KBM-7 (cell line): ENCODE measurements at places on chromosomes 7 and 10.

DNA sequence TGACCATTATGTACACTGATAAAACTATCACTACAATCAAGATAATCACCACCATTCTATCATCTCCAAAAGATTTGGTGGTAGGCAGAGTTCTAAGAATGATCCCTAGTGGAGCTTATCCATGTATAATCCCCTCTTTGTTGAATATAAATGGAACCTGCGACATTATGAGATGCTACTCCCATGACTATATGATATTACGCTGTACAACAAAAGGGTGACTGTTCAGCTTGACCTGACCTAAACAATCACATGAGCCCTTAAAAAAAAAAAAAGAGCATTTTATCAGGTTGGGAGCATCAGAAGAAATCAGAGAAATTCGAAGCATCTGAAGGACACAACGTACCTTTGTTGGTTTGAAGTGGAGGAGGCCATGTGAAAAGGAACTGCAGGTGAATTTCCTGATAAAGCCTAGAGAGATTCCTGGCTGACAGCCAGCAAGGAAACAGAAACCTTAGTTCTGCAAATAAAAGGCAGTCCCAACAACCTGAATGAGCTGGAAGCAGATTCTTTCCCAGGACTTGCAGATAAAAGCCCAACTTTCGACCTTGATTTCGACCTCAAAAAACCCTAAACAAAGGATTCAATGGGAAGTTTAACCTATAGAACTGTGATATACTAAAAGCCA lies 270.7 kb downstream of the ADRA2A start:
- no peak for DNase-seq

GRCh38 chr10:72081210-72081609 lies 7.1 kb downstream of the SPOCK2 start:
- no peak for DNase-seq

DNA sequence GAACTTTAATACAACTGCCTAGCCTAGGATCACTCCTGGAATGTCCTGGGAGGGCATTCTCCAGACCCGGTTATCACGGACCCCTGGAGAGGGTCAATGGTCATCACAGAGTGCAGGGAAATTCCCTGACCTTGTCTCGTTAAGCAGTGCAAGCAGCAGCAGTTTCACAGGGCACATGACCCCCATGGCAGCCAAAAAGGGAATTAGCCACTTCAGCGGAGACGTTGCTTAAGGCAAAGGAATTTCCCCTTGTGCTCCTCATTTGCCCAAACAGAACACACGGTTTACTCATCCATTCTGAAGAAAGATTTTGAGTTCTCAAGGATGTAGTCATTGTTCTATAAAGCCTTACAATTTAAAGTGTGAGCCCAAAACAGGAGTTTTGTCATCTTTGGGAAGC lies 260.3 kb downstream of the SNX13 start:
- DNase-seq: no peak

GRCh38 chr7:143375298-143376034 lies 5.7 kb upstream of the ZYX start:
- peak; percentile 60 for DNase-seq

DNA sequence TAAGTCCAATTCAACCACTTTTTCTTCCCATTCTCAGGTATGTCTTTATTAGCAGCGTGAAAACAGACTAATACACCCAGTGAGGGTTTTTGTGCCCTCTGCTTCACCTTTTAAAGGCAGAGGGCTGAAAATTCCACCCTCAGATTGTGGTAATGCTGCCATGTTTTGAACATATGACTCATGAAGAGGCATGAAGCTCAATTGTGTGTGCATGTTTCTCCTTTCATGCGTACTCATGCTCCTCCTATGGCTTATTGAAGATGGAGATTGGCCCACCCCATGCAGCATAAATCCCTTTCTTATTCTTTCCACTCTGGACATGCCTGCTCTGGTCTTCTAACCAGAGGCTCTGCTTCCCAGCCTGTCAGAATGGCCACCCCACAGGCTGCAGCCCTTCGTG lies 168.0 kb upstream of the PRKCQ start:
- DNase-seq: no peak

DNA sequence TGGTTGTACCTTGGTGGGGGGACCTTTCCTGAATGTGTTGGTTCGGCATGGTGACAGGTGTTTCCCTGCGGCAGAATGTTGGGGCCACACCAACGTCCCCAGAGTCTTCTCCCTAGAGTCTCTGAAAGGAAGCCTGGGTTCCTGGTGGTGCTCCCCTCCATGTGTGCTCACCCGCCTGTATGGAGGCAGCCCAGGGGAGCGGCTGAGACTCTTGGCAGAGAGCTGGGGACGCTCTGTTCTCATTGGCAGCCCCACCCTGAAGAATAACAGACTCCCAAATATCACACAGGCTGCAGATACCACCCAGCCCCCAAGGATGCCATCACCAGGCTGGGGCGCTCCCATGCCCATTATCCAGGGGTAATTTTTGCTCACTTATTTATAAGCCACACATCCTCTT lies 34.8 kb downstream of the CHST12 start:
- DNase-seq: no peak

GRCh38 chr10:30494558-30494957 lies 60.6 kb downstream of the MAP3K8 start:
- no peak for DNase-seq

- DNase-seq: no peak
These were observed 112.1 kb upstream of the SDK1 start for GRCh38 chr7:3188946-3189345.

DNA sequence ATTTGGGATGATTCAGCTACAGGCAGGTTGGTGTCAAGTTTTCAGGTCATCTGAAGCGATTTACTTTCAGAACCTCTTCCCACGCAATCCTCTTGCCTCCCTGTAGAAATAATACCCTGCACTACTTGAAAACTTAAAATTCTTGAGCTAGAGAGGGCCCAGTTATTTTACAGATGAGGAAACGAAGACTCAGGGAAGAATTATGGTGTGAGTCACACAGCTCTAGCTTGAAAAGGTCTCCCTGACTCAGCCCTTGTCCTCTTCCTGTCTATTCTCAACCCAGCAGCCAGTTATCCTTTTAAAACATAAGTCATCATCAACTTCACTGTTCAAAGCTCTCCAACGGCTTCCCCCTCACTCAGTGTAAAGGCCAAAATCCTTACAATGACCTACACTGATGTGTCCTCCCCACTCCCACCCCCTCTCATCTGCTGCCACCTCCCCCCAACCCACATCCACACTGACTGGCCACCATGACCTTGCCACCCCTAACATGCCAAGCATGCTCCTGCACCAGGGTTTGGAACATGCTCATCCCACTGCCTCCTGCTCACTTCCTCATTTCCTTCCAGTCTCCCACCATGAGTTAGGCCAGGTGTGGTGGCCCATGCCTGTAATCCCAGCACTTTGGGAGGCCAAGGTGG lies 3.4 kb downstream of the DNMBP start:
- DNase-seq: peak; percentile 34

GRCh38 chr7:87424075-87424474 lies 51.4 kb downstream of the ABCB4 start:
- DNase-seq: no peak

DNA sequence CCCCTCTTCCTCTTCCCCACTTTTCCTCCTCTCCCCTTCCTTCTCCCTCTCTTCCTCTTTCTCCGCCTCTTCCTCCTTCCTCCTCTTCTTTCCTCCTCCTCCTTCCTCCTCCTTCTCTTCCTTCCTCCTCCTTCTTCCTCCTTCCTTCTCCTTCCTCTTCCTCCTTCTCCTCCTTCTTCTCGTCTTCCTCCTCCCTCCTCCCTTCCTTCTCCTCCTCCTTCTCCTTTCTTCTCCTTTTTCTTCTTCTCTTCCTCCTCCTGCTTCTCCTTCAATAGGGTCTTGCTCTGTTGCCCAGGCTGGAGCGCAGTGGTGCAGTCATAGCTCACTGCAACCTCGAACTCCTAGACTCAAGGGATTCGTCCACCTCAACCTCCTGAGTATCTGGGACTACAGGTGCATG lies 56.9 kb downstream of the PALD1 start:
- DNase-seq: no peak

DNA sequence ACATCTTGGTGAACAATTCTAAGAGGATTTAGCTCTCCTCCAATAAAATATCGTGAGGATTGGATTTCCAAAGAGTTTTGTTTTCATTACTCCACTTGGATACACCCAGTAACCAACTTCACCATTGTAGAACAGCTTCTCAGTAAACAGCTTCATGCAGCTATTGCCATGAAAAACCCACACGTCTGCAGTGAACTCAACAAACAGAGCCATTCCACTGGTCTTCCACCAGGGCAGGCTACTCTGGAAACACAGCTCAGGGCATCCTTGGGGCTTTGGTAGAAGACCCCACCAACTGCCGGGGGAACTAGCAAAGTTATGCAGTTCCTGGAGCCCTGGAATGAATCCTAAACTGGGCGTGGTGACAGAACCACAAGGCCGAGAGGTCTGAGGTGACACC lies 77.4 kb downstream of the CALN1 start:
- DNase-seq: no peak

DNA sequence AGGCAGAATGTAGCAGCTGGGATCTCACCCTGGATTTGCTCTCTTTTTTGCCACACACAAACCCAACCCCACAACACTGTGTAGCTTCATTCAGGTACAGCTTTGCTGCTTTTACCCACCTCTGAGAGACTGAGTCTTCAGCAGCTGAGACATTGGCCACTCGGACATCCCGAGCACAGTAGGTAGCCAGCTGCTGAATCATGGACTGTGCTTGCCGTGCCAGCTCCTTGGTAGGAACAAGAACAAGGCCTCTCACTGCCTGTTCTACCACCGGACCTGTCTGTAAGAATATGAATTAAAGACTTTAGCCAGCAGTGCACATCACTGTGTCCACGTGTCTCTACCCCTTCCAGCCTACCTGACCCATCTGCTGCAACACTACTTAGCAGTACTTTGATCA lies 937 bp downstream of the DDX56 start:
- DNase-seq: no peak

GRCh38 chr7:125032943-125033342 lies 103.3 kb upstream of the POT1 start:
- DNase-seq: no peak

- no peak for DNase-seq
These were observed 320.2 kb downstream of the CDC14C start for GRCh38 chr7:49244543-49244942.

GRCh38 chr7:45690762-45691150 lies 116.6 kb downstream of the ADCY1 start:
- no peak for DNase-seq

- DNase-seq: peak; percentile 31
These were observed 180.9 kb downstream of the ANK3 start for GRCh38 chr10:60208676-60209269.

GRCh38 chr7:106179256-106179655 lies 67.1 kb upstream of the SYPL1 start:
- DNase-seq: no peak

DNA sequence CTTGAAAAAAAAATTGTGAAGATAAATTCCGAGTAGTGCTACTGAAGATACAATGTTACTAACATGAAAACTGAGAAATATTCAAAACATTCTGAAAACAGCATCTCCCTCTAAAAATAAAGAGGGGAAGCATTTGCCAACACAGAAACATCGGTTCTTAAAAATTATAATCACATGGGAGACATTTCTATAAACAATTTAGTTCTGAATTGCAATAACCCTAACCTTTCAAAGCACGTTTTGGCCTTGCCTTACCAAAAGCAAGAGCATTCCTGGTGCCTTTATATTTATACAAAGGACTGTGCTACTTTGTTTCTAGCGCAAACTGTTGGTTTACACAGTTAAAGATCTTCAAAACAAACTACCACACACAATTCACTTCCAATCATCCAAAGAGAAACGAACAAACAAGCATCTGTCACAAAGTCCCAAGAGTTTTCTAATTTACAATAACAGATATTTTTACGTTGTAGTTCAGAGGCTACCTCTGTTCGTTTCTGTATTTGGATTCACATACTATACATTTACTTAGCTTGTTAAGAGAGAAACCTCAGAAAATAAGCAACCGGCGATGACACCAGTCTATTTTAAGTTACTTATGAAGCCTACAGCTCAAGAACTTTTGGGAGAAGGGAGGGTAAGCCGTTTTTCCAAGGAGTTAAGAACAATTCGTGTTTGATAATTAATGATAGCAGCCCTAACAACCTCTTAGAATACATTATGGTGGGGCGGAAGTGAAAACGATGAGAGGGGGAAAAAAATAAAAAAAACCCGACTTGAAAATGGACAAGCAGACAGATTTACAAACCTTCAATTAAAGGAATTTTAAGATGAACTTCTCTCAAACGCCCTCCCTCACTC lies 1.3 kb downstream of the ABI1 start:
- peak; percentile 26 for DNase-seq

DNA sequence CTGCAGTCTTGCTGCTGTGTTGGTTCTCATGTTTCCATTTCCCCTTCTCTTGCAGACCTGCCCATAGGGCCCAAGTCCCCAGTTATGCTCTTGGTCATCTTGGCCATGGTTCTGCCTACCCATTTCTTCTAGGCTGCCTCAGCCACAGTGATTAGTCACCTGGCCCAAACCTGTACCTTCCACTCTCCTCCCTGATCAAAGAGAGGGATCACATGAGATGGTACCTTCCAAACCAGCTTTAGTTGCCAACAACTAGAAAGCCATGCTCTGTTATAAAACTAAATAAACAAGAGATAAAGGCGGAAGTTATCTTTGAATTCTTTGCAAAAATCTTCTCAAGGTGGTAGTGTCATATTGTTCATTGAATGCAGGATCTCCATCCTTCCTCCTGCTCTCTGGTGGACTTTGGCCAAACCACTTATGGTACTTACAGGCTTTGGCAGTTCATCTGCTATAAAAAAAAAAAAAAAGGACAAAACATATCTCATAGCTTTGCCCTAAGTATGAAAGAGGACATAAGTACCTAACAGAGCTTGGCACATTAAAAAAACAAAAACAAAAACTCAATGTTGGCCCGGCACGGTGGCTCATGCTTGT lies 25.8 kb downstream of the TACC2 start:
- no peak for DNase-seq

DNA sequence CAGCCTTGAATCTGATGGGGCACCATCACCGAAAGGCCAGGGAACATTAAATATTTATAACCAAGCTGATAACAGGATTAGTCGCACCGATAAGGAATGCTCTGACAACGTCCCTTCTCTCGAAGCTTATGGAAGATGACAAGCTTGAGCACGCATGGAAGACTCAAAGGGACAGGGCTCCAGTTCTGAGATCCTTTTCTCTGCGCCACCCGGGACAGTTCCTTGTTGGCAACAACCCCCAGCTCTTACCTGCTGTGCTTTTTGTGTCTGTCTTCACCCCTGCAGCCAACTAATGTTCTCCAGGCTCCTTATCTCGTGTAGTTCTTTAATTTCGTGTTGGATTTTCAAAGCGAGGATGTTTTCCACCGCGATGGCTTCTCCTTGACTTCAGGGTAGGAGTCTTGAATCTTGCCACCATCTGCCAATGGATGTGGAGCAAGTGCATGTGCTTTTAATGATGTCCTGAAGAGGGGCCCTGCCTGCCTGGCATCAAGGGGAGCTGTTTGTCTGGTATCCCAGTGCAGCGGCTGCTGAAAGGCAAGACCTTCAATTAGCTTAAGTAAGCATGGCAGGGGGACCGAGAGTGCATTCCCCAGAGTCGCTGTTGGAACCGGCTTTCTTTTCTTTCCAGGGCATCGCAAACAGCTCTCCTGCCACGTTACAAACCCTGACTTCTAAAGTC lies 354 bp upstream of the FERD3L start:
- DNase-seq: no peak

- no peak for DNase-seq
These were observed 434.3 kb downstream of the MDFIC start for GRCh38 chr7:115356139-115356746.
